Hippocampal formation (tissue), 2 donors: ENCODE measurements at places on chromosomes 3 and 15.
A peak's percentile ranks its signal among the peaks of the same experiment; 100 is the strongest.

DNA sequence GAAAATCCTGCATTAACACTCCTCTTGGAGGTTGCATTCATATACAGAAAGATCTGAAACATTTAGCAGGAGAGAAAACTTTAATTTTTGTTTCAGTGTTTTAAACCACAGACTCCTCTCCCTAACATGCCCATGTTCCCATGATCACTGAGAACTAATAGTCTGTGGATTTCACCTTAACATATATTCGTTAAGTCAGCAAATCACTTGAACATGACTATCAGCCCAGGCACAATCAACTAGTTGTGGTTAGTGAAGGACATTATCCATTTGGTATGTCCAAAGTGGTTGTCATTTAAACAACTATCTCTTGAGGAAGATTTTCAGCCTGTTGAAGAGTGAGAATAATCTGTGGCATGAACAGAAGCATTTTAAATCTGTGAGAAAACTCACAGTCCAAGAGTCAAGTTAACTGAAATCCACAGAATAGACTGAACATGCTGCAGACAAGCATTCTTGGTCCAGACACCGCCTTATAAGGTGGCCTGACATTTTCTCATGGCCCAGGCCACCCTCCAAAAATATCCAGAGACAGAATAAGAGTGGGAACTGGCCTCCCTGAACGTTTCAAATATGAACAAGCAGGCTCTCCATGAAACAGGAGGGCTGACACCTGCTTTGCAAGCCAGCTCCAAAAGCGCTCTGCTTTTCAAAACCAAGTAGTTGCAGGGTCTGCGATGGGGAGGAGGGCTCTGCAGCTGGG, 39.9 kb upstream of the ADCY5 start:
- no peak for DNase-seq

DNA sequence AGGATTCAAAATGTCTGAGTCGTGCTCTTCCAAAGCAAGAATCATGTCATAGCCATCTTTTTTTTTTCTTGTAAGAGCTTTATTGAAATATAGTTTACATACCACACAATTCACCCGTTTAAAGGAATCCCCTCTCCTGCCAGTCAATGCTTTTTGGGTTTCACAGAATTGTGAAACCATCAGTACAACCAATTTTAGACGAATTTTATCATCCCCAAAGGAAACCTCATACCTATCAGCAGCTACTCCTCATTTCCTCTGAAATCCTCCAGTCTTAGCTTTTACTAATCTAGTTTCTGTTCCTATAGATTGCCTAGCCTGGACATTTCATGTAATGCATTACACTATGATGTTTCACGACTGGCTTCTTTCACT, 39.6 kb downstream of the ADIPOQ start:
- DNase-seq, result no peak

- DNase-seq, result no peak
Observed at GRCh38 chr15:91099995-91100813, at the start of gene SV2B. Gene SV2B (plus strand): TSS chr15:91100257. CDS start chr15:91226264, 126,007 bp downstream.

DNA sequence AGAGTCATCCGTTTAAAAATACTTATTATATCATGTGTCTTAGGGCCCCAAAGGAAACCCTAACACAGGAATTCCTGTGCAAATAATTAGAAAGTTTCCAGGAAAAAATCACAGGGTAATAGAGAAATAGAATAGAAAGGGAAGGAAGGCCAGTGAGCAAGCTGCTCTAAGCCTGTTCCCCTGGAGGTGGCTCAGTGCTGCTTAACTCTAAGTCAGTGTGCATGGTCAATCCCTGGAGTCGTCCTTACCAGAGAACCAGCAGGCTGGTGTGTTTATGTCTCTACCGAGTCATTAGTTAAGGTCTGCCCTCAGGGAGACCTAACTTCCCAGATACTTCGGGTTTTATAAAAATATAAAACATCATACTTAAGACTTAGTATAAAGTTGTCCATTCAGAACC, 21.0 kb upstream of the MCF2L2 start:
- DNase-seq, result peak; percentile 16

DNA sequence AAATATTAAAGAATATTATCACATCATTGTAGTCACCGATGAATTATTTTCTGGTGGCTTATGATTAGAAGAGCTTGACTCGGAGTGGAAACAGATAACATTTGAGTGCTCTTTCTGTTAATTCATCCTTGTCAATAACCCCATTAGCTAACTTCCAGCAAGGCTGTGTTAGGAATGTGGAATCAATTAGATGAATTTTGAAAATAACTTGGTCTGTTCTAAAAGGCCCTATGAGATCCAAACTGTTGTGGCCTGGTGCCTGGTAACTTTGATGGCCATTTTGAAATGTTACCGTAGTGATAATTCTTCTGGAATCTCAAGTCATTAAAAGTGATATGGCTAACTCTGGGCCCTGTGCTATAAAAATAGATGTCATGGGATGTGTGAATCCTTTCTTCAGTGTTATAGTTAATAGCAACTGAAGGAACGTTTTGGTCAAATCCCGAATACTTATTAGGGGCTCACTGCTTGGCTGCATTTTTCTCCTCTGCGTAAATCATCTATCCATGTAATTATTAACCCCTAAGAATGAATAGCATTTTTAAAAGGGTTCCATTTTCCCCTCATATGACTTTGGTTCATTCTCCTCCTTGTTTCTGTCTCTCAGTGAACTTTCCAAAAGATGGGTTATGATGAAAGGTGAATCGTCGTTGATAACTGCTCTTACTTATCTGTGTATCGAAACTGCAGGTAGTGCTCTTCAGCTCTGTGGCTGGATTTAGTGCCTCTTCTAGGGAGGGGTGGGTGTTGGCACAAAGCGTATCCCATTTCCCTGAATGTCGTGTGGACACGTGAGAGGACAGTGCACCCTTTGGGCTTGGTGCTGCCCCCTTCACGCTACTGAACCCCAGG, 82.7 kb downstream of the IGF1R start:
- no peak for DNase-seq

DNA sequence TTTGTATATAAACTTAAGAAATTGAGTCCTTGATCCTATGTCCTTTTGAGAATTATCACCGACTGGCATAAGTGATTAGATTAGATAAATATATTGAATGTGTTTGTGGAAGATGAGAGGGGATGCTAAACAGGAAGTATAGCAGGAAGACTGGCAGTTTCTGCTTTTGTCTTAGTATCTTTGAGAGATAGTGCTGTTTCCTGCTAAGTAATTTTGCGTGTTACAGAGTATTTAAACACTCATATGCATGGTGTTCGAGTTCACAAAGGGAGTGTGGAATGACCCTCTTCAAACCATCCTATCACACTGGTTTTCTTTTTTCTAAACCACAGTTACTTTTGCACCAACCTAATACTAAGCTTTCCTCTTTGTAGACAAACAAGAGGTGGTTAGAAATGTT, 106.0 kb downstream of the KLHL25 start:
- DNase-seq, result no peak

- no peak for DNase-seq
Observed at GRCh38 chr3:99626417-99626788, 12.0 kb upstream of the COL8A1 start.

- no peak for DNase-seq
Observed at GRCh38 chr3:31249545-31249944, 283.2 kb upstream of the STT3B start.

DNA sequence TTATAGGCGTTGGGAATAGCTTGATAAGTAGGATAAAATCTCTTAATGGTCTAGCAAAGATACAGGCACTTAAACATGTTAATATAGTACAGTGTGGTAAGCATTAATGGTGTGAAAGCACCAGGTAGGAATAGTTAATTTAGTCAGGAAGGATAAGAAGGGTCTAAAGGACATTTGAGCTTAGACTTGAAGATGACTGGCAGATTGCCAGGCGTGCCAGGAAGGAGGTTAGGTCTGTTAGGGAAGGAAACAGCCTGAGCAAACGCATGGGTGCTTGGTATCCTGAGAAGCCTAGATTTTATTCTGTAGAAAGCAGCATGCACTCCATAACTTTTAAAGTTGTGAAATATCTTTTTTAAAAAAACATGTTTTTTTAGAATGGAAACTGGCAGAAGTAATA, 17.7 kb downstream of the SEC62 start:
- no peak for DNase-seq

GRCh38 chr15:69493406-69493805, 40.8 kb downstream of the RPLP1 start:
- DNase-seq, result no peak

DNA sequence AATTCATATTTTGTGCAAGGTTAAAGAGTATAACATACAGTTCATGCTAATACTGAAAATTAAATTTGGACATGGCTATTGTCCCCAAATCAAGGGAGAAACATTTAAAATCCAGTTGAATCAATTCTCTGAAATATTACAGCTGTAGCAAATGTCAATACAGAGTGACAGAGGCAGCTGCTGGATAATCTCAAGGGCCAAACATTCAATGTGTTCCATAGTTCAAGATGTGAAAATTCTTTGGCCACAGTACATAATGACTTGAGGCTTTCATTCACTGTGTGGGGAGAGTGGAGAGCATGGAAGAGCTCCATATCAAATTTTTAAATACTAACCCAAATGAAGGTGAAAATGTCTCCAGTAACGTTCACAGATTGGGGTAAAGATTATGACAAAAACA, 1192.8 kb upstream of the CADM2 start:
- DNase-seq, result no peak

DNA sequence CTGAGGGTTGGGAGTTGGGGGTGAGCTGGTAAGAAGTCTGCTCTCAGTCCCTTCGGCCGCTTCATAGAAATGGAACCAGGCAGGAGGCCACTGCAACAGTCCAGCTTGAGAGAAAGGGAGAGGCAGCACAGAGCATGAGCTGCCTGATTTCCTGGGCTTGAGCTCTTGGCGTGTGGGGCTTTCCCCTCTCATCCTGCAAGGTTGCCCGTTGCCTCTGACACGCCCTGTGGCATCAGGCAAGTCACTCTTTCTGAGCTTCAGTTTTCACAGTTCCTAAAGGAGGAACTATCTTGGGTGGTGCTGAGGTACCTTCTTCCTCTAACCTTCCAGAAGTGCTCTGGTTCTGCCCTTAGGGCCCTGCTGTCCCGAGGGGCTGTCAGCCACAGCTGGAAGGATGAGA, 4.9 kb downstream of the MESP2 start:
- no peak for DNase-seq

DNA sequence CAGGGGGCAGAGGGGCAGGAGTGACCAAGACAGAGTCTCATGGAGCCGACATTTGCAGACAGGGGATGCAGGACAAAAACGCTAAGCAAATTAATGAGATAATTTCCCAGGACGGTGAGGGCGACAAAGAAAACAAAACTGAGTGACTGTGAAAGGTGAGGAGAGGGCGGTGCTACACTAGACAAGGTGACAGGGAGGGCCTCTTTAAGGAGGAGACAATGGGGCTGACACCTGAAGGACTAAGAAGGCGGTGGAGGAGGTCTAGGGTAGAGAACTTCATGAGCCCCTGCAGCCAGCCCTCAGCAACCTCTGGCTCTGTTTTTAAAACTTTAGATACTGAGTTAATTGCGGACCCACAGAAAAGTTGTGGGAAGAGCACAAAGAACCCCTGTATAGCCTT, 41.6 kb downstream of the IQSEC1 start:
- no peak for DNase-seq

- DNase-seq, result no peak
Observed at GRCh38 chr3:71551311-71551919, 32.1 kb downstream of the FOXP1 start.

- DNase-seq, result no peak
Observed at GRCh38 chr3:132843851-132844553, 121.8 kb upstream of the NPHP3 start.

- no peak for DNase-seq
Observed at GRCh38 chr3:16322189-16322588, 57.2 kb downstream of the OXNAD1 start.

- DNase-seq, result no peak
Observed at GRCh38 chr15:49248291-49248690, 78.2 kb downstream of the GALK2 start.

GRCh38 chr15:58771621-58772250, 634 bp downstream of the MINDY2 start:
- DNase-seq, result peak; percentile 73

DNA sequence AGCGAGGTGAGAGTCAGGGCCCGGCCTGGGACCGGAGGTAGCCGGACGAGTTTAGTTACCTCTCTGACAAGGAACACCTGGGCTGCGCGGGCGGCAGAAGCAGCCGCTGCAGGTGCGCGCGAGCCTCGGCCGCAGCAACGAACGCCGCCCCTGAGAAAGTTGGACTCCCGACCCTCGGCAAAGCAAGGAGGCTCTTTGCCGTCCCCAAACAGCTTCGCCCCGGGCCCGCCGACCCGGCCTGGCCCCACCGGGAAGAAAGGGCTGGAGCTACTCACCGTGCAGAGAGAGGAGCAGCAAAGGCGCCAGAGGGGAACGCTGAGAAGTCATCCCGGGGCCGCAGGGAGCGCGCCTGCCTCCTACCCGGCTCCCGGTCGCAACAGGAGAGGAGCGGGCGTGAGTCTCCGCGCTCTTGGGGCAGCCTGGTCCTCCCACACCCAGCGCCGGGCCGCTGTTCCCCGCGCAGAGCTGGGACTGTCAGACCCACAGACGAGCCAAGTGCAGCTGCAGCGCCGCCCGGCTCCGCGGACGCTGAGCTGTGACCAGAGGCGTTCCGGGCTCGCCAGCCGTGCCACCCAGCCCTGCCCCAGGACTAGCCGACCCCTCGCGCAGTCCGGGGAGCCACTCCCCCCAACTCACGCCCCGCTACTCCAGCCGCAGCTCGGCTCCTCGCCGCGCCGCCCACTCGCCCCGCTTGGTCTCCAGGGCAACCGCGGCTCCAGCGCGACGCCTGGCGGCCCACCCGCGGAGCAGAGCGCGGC, at the start of gene IGSF11:
TSS of gene IGSF11 (minus strand) at position 591 of the 758 bp plus-strand sequence. CDS start at position 327, 264 bp downstream.
- DNase-seq, result peak; percentile 87

GRCh38 chr15:69390575-69390974, 23.6 kb upstream of the KIF23 start:
- no peak for DNase-seq

- no peak for DNase-seq
Observed at GRCh38 chr3:183518491-183519251, 36.8 kb downstream of the KLHL6 start.

GRCh38 chr3:114378760-114379159, 84.9 kb downstream of the TIGIT start:
- no peak for DNase-seq

GRCh38 chr15:67505675-67506572, 15.0 kb upstream of the C15orf61 start:
- no peak for DNase-seq

GRCh38 chr3:58608648-58609047, 31.5 kb upstream of the FAM107A start:
- DNase-seq, result peak; percentile 29

GRCh38 chr15:57427367-57427821, 51.1 kb downstream of the CGNL1 start:
- DNase-seq, result no peak

DNA sequence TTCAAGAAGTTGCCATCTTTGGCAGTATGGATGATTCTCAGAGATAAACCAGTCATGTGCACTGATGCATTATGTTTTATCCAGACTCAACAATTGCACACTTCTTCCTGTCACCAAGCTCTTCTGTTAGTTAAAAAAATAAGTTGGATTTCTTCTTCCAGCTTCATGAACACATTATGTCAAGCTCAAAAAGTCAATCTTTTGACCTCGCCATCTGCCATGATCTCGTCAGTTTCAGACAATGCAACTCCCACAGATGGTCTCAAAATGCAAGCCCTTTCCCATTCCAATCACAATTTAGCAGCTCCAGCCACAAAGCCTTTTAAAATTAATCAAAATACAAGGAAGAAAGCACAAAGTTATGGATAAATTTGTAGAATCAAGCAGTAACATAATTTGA, 42.8 kb downstream of the TFDP2 start:
- no peak for DNase-seq
